Hepatocyte (in vitro differentiated cells): ENCODE measurements at places on chromosomes 5 and 9.

DNA sequence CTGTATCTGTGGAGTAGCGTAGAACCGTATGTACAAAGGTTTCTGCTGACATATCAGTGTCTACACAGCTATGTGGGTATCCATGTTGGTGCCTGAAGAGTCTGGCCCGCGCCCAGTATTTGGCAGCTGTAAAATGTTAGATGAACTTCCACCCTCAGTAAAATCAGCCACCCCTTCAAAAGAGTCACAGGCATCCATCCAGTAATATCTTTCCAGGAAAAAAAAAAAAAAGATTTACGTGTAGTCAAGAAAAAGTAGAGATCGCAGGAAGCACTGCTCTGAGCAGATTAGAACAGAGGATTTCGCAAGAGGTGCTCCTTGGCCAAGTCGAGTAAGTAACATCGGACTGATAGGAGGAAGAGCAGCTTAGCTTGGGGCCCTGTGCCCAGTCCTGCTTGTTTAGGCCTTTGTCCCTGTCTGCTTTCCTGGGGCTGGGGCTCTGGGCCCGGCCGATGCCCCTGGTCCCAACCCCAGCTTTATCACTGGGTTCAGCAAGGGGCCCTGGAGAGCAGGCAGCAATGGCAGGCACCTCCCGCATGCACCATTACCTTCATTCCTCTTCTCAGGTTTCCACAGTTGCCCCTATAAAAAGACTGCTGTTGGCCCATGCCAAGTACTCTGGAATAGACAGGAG lies 21.2 kb downstream of the DAPK1 start:
- DNase-seq, result peak; percentile 65

GRCh38 chr5:39420482-39421145 lies 4.2 kb downstream of the DAB2 start:
- peak; percentile 30 for DNase-seq

DNA sequence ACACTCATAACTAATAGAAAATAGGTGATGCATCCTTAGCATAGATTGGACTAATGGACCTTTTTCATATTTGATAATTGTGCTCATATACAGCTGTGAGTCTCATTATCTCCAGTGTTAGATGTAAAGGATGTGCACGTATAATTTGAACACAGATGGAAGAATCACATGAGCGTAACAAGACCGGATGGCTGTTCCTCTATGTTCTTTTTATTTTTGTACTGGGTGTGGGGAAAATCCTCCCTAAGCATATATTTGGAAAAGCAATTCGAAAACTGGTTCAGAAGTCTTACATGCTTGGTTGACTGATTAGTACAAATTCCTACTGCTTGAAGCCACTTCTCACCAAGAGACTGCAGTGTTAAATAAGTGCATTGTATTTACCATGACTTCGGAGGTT lies 230.2 kb downstream of the AOPEP start:
- no peak for DNase-seq

- DNase-seq, result no peak
Measured at GRCh38 chr9:3299872-3300271, 225.9 kb downstream of the RFX3 start.

DNA sequence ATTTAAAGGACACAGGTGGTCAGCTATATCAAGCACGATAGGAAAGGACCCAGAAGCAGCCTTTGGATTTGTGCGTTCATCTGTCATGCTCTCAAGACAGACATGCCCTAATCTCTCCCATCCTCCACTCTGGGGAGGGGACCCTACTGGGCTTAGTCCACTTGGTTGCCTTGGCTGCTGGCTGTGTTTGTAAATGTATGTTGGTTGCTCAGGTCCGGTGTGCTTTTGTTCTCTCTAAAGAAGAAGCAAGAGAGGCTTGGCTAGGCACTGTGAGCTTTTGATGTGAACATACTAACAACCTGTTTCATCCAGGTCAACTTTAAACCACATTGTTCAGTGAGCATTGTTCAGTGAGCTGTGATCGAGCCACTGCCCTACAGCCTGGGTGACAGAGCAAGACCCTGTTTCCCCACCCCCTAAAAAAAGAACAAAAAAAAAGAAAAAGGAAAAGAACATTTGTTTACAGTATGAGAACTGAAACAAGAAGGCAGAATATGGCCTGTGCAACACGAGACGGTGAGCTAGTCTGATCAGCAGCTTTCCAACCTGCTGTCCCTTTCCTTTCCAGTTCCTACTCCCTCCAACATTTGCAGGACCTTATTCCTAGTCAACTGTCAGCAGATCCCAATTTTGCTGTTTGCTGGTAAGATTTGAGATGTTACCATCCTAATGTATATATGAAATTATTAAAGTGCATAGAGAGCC lies 228.3 kb downstream of the ARHGAP26 start:
- DNase-seq, result no peak

- DNase-seq, result no peak
Measured at GRCh38 chr9:120191141-120191540, 388.8 kb downstream of the CDK5RAP2 start.

GRCh38 chr9:35686222-35687203 lies 3.2 kb downstream of the TPM2 start:
- no peak for DNase-seq

- peak; percentile 37 for DNase-seq
Measured at GRCh38 chr9:107631788-107632187, 142.2 kb upstream of the KLF4 start.

DNA sequence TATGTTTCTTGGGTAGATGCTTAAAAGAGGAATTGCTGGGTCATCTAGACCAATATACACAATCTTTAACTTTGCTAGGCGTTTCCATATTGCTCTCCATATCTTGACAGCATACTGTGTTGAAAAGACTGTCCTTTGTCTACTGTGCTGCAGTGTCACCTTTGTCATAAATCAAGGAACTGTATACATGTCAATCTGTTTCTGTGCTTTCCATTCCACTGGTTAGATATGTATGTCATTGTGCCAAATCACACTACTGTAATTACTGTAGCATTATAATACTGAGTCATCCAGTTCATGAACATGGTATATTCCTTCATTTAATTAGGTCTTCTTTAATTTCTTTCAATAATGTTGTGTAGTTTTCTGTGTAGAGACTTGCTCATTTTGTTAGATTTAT lies 149.7 kb upstream of the RASGRF2 start:
- no peak for DNase-seq

DNA sequence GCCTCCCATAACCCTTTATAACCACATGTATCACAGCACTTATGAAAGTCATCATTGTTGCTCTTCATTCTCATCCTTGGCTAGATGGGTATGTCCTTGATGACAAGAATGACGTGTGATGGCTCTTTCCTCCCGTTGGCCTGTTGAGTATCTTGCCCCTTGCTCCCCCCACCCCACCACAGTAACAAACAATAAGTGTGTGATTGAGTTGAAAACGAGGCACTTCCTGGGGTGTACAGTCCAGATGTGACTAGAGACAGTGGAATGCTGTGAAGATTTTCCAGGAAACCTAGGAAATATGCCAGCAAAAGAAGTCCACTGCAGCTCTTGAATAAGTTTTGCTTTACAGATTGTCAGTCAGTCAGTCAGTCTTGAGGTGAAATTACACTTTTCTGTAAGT lies 262.5 kb downstream of the ELAVL2 start:
- no peak for DNase-seq

GRCh38 chr5:116650964-116651363 lies 76.3 kb upstream of the SEMA6A start:
- DNase-seq, result no peak

GRCh38 chr9:121735793-121736770 lies 84.6 kb downstream of the DAB2IP start:
- DNase-seq, result peak; percentile 84

DNA sequence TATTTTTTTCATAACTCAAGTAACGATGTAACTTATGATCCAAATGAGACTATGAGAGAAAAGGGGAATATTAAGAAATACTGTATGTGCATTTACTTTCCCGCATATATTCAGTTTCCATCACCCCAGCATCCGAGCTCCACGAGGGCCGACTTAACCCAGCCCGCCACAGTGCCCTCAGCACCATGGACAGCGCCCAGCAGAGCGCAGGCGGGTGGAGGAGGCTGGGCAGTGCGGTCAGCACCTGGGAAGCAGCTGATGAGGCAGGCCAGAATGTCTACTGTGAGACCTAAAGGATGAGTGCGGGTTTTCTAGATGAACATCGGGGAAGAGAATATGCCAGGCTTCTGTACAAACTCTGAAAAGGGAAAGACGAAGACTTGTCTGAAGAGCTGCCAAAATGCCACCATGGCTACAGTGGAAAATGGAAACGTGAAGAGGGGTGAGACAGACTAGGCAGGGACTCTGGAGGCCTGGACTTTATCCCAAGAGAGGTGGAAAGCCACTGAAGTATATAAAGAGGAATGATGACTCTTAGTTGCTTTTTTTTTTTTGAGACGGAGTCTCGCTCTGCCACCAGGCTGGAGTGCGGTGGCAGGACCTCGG lies 34.5 kb upstream of the MED27 start:
- peak; percentile 85 for DNase-seq

- no peak for DNase-seq
Measured at GRCh38 chr9:104386013-104386412, 118.0 kb upstream of the OR13F1 start.
